ENCODE measurements at places on chromosomes 7 and 10.

GRCh38 chr7:37342176-37342687 is 106.4 kb downstream of the ELMO1 start:
- DNase-seq, result no peak

- DNase-seq, result no peak
These were observed 953.3 kb downstream of the XPNPEP1 start for GRCh38 chr10:108970016-108970415.

DNA sequence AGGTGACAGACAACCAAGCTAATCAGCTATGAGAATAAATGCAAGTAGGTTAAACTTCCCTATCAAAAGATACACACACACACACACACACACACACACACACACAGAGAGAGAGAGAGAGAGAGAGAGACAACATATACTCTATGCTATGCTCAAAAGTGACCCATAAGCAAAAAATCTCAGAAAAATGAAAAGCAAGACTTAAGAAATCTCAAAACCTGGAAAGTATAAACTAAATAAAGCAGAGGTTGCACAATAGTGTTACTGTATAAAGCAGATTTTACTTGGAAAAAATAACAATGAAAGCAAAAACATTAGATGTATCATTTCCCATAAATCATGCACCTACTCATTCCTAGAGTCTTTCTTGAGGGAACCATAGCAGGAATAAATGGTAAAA is 221.5 kb downstream of the INHBA start:
- DNase-seq, result no peak

DNA sequence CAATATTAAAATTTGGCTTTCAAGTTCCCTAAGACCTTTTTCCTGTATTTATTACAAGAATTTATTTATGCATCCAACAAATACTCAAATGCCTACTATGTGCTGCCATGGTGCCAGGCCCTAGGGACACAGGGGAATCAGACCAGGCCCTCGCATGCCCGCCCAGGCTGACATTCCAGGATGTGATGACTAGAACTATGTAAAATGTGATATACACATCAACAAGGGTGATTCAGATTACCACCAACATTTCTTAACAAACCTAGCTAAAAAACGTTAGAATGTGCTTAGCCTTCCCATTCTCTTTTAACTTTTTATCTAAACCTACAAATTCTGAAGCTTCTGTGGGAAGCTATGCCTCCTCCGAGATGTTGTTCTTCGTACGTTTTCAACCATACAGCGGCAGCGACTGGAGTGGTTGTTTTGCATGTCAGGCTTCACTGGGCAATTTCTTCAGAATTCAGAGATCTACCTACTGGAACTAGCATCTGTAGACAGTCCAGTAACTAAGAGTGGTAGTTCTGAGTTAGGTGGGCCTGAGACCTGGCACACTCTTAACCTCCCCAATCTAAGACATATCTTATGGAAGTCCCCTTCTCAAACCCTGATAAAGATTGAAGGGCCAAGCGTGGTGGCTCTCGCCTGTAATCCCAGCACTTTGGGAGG is 22.1 kb downstream of the GNA12 start:
- no peak for DNase-seq

DNA sequence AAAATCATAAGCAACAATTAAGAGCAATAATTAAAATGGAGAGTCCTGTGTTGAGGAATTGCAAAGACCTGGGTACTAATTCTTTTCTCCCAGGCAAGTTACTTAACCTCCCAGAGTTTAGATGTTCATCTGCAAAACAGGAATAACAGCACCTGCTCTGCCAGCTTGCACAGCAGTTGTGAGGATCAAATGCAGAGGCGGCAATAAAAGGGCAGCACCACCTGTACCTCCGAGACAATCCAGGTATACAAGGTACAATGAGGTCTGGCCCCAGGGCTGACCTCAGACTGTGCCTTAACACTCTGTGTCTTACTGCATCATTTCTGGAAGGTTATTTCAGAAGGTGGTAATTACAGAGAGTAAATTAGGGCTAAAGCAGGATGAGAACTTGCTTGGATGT is 14.5 kb upstream of the FAM204A start:
- DNase-seq, result no peak

GRCh38 chr10:124321433-124322089 is 97.2 kb downstream of the OAT start:
- DNase-seq, result no peak

GRCh38 chr10:47456079-47456785 is 27.7 kb downstream of the ANXA8 start:
- no peak for DNase-seq

DNA sequence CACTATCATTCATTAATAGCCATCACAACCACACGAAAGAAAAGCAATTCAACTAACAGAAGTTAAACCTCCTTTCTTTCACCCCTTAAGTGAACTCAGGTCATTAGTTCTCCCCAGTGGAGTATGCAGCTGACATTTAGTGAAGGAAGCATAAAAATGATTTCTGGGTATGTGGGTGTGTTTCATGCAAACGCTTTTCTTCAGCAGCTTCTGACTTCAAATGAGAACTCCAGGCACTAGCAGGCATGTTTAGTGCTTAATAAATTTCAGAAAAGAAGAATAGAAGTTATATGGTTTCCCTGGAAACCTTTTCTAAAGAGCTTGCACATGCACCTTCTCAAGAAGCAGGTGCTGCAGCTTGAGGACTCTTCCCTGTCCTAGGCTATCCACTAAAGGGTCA is 62.5 kb downstream of the PIK3CG start:
- DNase-seq, result no peak

GRCh38 chr10:71257319-71257997 is 45.1 kb downstream of the UNC5B start:
- DNase-seq, result no peak

GRCh38 chr7:3733541-3734140 is 432.6 kb downstream of the SDK1 start:
- no peak for DNase-seq

- DNase-seq, result no peak
These were observed 58.3 kb downstream of the SEMA3C start for GRCh38 chr7:80860554-80860953.

GRCh38 chr10:15824498-15824897 is 35.8 kb downstream of the MINDY3 start:
- no peak for DNase-seq

GRCh38 chr10:82212753-82213152 is 337.8 kb downstream of the NRG3 start:
- DNase-seq, result no peak

DNA sequence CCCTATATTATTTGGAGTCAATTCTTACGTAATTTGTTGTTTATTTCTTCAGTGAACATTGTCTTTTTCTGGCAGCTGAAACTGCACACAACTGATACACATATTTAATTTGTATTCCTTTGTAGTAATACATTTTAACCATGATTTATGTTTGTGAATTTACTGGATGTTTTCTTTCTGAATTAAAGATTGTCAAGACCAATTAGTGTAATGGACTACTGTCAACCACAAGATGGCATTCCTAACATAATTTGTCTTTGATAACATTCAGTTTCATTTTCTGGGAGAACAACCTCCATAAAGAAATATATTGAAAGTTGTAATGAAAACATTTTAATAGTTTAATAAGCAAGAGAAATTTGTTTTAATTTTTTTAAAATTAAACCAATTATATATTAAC is 10.1 kb downstream of the THNSL1 start:
- no peak for DNase-seq

- DNase-seq, result no peak
These were observed 72.4 kb upstream of the LRRC4 start for GRCh38 chr7:128103498-128104107.

DNA sequence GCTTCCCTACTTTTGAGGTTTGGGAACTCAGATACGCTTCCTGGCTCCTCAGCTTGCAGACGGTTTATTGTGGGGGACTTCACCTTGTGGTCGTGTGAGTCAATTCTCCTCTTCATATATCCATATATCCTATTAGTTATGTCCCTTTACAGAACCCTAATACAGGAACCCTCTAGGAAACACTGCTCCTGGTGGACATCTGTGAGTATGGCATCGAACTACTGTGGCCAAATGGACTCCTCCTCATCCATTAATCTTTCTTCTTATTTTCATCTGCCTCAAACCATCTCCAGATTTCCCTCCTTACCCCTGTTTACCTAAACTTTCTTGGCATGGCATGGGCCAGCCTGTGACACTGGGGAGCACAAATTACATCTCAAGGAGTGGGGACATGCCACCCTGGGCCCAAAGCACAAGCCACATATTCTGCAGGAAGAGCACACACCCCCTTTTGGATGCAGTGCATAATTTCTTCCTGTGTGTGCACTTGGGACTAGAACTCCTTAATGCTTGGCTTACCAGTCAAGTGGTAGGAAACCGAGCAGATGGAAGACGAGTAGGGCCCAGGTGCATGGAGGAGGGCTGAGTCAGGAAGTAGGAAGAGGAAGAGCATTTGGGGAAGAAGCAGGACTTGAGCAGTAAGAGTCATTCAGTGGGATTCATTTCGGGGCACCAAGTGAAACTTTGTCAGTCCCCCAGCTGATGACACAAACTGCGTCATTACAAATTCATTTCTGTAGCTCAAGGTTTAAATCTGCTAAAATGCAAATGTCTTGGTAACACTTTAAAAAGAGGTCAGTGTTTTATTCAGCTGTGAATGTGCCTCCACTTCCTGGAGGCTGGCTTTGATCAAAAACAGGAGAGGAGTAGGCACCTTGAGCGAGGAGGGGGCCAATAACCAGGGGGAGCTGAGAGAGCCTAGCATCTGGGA is 80.8 kb upstream of the PLXNA4 start:
- DNase-seq, result no peak

DNA sequence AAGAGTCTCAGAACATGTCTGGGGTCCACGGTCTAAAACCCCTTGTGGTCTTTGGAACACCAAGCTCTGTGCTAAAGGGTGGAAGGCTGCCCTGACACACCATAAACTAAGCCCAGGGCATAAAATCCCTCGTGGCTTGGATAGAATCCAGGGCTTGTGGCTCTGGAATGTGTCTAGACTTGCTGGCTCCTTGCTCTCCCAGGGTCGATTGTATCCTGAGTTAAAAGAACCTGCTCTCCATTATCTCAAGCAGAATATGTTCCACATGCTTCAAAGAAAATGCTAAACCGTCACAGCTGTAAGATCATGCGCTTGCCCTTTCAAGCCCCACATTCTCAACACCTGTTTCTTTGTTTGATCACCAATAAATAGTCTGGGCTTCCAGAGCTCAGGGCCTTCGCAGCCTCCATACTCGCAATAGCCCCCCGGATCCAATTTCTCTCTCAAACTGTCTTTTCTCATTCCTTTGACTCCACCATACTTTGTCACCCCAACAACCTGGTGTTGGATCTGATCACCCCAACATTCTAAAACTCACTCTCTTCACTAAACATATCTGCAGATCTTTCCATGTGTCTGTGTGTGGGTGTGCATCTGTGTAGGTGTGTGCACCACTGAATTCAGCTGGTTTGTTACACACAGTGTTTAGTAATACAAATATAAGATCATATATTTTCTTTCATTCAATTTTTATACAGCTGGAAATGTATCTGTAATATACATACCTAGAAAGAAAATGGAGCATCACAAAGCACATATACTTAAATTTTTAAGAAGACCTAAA is 238.5 kb downstream of the ZMYND11 start:
- DNase-seq, result no peak

- DNase-seq, result no peak
These were observed 116.0 kb downstream of the NPTX2 start for GRCh38 chr7:98733036-98733435.
